ENCODE measurements at places on chromosomes 4 and X.

- no peak for DNase-seq
Observed at GRCh38 chr4:14772388-14772787, 229.9 kb upstream of the CPEB2 start.

DNA sequence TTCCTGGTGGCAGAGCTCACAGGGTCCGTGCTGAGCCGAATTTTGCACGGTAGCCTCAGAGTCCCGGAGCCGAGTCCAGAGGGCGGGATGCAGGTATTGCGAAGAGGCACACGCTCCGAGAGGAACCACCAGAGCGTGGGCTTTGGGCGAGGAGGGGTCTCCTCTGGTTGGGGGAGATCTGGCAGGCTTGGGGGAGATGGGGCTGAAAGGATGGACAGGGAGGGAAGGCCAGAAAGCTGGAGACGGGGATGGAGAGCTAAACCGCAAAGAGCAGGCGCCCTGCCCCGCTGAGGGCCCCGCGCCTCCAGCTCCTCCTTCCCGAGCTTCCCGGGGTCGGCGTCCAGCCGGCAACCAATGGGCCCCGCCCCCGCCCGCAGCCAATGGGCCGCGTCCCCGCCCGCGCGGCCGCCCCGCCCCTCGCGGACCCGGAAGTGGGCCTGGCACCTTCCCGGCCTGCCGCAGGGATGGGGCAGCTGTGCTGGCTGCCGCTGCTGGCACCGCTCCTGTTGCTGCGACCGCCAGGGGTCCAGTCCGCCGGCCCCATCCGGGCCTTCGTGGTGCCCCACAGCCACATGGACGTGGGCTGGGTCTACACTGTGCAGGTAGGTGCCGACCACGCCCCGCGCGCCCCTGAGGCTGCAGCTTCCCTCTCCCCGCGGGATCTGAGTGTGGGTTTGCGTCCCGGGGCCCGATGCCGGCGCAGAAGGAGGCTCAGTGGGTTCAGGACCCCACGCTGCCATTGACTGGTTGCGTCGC, at the start of gene MAN2B2:
Gene MAN2B2, plus strand, starts transcription at position 443 of the 756 bp plus-strand sequence. Its CDS starts 22 bp downstream, at position 465.
- peak; percentile 73 for DNase-seq

- DNase-seq = no peak
Observed at GRCh38 chrX:110421500-110422455, 63.1 kb downstream of the RTL9 start.

DNA sequence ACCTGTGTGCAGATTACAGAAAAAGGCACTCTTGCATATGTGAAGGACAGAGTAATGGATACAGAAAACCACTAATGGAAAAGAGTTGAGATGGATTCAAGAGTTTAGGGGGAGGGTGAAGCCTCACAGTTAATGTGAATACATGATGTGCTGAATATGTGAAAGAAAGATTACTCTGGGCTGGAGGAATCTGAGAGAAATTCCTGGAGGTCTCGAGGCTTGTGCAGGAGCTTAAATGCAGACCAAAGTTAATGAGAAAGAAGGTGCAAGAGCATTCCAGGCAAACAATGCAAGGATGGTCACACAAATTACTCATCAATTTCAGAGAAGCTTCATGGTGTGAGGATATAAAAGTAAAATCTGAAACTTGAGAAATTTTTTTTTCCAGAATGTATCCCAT, 768.8 kb downstream of the STPG2 start:
- DNase-seq = no peak

DNA sequence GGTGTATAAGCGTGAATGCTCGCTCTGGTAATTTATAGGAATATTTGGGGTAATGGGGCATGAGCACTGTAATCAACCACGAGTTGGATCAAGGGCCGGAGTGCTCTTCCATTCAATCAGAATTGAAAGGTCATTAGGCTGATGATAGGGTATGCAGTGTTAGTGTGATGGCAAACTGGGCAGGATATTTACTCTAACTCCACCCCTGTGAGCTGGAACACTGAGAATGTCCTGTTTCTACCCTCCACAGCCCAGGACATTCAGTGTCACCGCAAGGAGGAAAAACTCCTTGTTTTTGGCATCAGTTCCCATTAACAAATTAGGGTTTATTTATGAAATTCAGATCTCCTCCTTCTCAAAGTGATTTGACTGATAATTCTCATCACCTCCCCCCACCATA, 137.8 kb downstream of the HS6ST2 start:
- no peak for DNase-seq

- no peak for DNase-seq
Observed at GRCh38 chr4:120730777-120731320, 191.7 kb downstream of the PRDM5 start.

DNA sequence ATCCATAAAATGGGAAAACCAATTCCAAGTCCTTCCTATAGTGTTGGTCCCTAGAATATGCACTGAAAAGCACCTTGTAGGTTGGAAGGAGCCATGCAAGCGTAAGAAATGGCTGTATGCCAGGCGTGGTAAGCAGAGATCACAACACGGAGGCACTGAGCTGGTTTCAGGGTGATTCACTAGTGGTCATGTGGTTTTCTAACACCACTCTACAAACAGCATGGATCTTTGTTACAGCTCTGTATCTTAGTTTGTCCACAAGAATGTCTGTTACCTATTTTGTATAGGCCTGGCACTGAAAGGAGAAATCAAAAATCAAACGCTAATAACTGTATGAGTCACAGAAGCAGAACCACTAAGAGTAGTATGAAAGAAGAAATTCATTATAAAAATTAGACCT, 71.9 kb downstream of the MAGEB17 start:
- no peak for DNase-seq

- DNase-seq = no peak
Observed at GRCh38 chr4:113692809-113693411, 68.6 kb downstream of the CAMK2D start.

GRCh38 chrX:120251471-120252011, 929 bp downstream of the ZBTB33 start:
- DNase-seq = peak; percentile 7

- DNase-seq = no peak
Observed at GRCh38 chr4:56183344-56183959, 203.8 kb downstream of the AASDH start.

GRCh38 chr4:95014068-95014467, 256.3 kb downstream of the BMPR1B start:
- no peak for DNase-seq

DNA sequence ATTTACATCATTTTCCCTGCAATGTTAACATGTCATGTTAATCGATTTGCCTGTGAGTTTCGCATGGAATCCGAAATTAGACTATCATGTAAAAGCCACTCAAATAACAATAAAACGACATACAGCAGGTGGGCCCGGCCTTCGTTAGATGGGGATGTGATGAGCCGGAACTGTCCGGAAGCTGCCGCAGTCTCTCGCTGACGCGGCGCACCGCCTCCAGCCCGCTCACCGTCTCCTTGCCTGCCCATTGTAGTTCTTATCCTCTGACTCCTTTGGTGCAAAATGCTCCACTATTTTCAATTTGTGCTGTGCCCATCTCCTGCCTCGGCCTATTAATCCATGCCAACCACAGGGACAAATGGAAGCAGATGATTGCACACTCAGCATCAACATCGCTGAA, 877.5 kb upstream of the TENM3 start:
- DNase-seq = no peak

DNA sequence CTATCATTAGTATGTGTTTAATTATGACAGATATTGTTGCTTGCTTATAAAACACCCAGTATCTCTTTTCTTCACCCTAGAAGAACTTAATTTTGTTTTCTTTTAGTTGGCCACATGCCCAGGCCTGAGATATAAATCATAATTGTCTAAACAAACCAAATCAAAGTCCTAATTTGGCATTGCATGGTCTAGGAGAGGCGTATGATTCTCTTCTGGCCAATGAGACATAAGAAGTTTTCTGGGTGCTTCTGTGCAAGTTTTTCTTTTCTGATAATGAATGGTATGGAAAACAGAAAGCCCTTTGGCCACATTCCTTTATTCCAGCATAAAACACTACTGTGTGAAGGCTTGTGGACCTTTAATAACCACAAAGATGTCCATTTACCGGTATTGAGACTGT, 192.9 kb upstream of the CTSO start:
- no peak for DNase-seq

- no peak for DNase-seq
Observed at GRCh38 chr4:59945277-59945676, 1254.8 kb upstream of the ADGRL3 start.

- no peak for DNase-seq
Observed at GRCh38 chr4:125266901-125267604, 47.7 kb upstream of the FAT4 start.

GRCh38 chr4:117550085-117550484, 464.7 kb upstream of the TRAM1L1 start:
- DNase-seq = no peak
